ENCODE measurements at places on chromosomes 3 and 15.
A peak's percentile ranks its signal among the peaks of the same experiment; 100 is the strongest.

- DNase-seq, result peak; percentile 54
Measured at GRCh38 chr3:128665362-128666021, 14.9 kb upstream of the RPN1 start.

DNA sequence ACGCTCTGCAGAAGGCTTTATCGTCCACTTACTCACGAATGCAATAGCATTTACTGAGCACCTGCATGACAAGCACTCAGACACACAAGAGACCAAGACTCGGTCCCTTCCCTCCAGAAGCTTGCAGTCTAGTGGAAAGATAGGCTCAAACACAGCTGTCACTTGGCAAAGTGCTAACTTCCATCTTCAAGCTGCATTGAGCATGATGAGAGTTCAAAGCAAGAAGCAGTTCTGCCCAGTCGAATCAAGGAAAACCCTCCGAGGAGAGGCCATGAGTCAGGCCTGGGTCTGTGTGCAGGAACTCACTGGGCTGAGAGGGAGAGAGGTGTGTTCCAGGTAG, 51.5 kb downstream of the C3orf20 start:
- DNase-seq, result no peak

DNA sequence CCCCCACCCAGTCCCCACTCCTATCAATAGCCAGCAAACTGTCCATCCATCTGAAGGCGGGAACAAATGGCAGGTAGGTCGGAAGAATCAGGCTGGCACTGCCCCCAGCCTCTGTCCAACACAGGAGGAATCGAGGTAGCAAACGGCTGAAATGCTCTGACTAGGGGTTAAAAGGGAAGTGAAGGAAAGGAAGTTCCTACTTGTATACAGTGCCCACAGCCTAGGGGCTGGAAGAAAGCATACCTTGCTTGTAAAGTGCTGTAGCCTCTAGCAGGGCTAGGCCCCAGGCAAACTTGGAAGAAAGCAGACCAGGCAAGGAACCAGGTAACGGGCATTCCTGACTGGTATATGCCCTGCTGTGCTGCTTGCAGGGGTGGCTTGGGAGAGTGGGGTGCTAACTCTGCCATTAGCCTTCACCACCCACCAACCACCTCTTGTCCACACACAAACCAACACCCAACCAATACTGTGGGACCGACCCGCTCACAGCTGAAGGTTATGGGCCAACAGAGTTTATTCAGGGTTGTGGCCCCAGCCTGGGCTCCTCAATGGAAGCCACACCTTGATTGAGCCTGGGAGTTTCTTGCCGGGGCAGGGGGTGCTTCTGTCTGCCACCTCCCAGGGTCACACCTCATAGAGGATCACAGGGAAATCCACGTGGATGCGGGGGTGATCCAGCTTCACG, 2.4 kb downstream of the TUSC2 start:
- no peak for DNase-seq

DNA sequence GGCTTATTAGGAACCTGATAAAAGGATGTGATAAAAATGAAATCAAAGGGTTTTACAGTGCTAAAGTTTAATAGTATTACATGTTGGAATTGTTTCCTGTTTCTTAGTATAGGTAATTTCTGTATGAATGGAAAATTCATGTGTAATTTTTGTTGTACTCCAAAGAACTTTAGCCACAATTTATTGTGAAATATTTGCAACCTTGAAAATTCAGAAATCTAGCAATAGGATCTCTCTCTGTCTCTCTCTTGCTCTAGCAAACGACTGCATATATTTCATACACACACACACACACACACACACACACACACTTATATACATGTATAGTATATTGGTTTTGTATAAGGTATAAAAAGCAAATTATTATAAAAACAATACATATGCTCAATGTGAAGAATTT, 59.6 kb downstream of the PIAS1 start:
- peak; percentile 47 for DNase-seq

- DNase-seq, result no peak
Measured at GRCh38 chr3:192930577-192930976, 12.9 kb upstream of the MB21D2 start.

All from OCI-M1 (cell line).